Caki2 (cell line): ENCODE measurements at places on chromosomes 1 and 21. TPM values are rescaled to one million over a fixed set of nuclear protein-coding genes. Genes with fewer than 3 reads are reported as not detected.

Gene LHX8
- total RNA-seq, result not detected in 2 replicates

Gene OR2G3
- not detected in 2 replicates for total RNA-seq

Gene C1QTNF12
- total RNA-seq, result not detected in 2 replicates

Gene LAMTOR5
- 151 and 170 TPM in 2 replicates for total RNA-seq

Gene CCDC27
- not detected in 2 replicates for total RNA-seq

Gene RGS8
- total RNA-seq, result not detected in 2 replicates

Gene AVPR1B
- total RNA-seq, result not detected in 2 replicates

Gene CCDC190
- total RNA-seq, result not detected in 2 replicates

Gene IL19
- total RNA-seq, result not detected in 2 replicates

Gene DNALI1
- 0.72 and 2.5 TPM in 2 replicates for total RNA-seq

Gene DRAXIN
- total RNA-seq, result not detected in 2 replicates

Gene SLC9C2
- not detected in 2 replicates for total RNA-seq

Gene AGO3
- total RNA-seq, result 7.6 and 8.9 TPM in 2 replicates

Gene LEMD1
- total RNA-seq, result 0.27 TPM in 1 of 2 replicates, not detected in the other

Gene SPOCD1
- 0.93 and 4.4 TPM in 2 replicates for total RNA-seq

Gene PYHIN1
- not detected in 2 replicates for total RNA-seq

Gene RNU1-3
- not detected in 2 replicates for total RNA-seq

Gene CHRNB2
- total RNA-seq, result 0.03 TPM in 1 of 2 replicates, not detected in the other

Gene LZIC
- 12.8 and 13.5 TPM in 2 replicates for total RNA-seq

Gene TMEM269
- total RNA-seq, result 0.10 TPM in 1 of 2 replicates, not detected in the other

Gene LGR6
- total RNA-seq, result not detected in 2 replicates

Gene SH2D5
- 9.4 and 9.8 TPM in 2 replicates for total RNA-seq
